ENCODE measurements at places on chromosomes 3 and 15.

GRCh38 chr15:77042245-77042919, 28.5 kb downstream of the TSPAN3 start:
- no peak for DNase-seq

DNA sequence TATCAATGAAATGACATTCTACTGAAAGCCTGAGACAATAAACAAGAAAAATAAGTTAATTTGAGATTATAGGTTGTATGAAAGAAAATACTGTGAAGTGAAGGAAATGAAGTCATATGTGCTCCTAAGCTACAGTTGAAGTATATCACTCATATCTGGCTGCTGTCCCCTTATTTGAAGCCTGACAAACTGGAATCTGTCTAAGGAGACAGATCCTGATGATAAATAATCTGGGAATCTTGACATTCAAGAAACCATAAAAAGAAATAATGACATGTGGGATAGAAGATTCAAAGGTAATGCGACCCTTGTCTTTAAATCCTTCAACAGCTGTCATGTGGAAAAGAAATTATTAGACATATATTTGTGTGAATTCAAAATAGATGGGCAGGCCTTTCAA, 424.5 kb upstream of the LMCD1 start:
- DNase-seq = no peak

DNA sequence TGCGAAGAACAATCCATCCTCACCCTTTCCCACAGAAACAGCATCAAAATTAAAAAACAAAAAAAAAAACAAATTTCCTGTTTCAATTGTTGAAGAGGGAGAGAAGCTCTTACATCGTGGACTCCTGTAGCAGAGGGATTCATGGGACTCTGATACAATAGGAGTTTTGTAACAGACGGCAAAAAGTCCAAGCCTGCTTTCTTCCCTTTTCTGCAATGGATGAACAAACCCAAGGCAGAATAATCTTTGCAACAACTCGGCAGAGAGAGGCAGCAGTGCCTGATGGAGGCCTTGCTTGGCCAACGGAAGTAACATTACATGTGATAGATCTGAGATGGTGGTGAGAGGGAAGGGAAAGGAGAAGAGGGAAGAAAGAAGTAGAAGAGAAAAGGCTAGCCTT, 26.9 kb downstream of the CCR4 start:
- DNase-seq = no peak

DNA sequence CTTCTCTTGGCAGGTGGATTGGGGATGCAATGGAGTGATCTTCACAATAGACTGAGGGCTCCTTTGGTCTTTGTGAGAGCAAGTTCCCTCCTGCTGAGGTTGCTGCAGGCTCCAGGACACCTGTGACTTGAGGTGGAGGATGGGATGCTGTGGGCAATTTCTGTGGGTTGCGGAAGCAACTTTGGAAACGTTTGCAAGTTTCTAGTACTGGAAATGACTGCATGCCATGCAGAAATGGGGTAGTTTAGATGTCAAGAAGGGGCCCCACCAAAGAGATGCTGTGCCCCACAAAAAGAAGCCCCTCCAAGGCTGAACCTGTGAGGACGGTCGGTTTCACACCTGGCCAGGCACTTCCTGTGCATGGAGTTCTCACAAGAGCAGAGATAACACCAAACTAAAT, 80.4 kb upstream of the XCR1 start:
- DNase-seq = no peak

DNA sequence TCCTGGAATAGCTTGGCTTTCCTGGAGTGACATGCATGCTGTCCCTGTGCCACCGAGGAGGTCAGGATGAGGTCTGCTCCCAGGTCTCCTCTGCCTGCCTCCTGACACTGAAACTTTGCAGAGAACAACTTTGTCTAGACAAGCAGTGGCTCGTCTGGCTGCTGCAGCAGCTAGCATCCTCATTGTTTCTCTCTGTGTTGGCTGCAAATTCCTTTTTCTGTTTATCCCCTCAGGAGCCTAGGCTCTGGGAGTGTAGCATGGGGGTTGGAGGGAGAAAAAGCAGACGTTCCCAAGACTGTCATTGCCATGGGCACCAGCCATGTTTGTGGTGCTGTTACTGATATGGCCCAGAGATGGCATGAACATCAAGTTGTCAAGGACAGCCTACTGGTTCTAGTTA, 208.7 kb upstream of the LRIG1 start:
- DNase-seq = no peak

DNA sequence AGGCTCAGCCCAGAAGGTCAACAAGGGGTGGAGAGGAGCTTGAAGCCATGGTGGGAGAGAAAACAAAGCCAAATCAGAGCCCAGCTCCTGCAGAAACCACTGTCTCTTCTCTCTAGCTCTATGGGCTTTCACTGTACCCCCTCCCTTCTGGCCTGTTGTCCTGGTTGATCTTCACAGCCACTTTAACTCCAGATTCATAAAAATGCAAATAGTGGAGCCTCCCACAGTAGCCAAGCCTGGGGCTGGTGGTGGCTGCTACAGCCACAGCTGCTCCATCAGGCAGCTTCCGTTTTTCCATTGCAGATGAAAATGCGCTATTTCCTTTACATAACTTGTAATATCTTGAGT, 20.7 kb upstream of the CAV3 start:
- peak; percentile 28 for DNase-seq

GRCh38 chr3:126577261-126577660, 18.5 kb upstream of the C3orf22 start:
- DNase-seq = peak; percentile 20

DNA sequence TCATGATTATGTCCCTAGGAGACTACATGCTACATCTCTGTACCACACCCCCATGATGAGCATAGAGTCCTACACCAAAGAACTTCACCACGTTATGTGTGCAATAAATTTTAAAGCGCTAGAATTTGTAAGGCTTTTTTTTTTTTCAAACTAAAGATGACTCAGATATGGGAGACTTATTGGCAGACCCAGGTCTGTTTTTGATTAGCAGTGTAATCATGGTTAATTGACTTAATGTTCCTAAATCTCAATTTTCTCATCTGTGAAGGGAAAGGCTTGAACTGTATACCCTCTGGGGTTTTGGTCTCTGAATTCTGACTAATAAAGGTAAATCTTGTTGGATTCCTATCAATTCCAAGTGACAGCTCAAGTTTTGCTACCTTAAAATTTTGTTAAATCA, 26.4 kb downstream of the ABI3BP start:
- no peak for DNase-seq

DNA sequence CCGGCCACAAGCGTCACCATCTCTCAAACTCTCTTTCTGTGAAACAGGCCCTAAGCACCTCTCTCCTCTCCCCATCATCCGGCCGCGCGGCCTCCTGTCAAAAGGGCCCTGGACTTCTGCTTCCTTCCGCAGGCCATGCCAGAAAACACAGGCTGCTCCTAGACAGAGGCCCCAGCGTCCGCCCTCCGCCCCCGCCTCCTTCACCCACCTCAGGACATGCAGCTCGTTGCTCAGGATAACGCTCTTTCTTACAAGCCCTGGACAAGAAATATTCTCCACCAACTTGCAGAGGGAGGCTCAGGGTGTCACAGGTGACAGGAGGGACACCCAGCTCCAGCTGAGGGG, 212.0 kb downstream of the XXYLT1 start:
- DNase-seq = no peak

DNA sequence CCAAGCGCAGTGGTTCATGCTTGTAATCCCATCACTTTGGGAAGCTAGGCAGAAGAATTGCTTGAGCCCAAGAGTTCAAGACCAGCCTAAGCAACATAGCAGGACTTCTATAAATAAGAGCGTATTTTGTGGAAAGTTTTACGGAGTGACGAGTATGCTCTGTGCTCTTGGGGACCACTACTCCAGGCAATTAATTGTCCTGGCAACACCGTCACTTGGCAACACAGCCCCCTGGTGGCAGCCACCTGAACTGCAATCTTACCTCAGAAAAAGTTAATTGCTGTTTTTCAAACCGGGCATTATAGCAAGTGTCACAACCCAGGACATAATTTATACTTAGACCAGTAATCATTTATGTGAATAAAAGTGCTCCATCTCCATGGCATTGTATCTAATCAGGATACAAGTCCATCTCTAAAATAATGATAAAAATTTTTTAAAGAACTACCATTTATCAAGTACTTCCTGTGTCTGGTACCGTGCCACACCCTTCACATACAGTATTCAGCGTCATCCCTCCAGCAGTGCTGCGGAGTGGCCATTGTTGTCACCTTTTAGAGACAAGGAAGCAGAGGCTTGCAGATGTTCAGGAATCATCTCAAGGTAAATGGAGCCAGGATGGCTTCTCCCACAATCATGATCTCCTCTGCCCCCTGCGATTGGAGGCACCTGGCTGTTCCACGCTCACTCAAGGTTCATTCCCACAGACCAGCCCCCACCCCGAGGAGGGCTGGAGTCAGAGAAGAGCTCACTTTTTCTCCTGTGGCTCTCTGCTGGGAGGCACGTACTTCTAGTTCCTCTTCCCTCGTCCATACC, 34.5 kb downstream of the PLA2G4D start:
- DNase-seq = peak; percentile 63

- no peak for DNase-seq
Observed at GRCh38 chr3:105032541-105032940, 334.2 kb upstream of the ALCAM start.

DNA sequence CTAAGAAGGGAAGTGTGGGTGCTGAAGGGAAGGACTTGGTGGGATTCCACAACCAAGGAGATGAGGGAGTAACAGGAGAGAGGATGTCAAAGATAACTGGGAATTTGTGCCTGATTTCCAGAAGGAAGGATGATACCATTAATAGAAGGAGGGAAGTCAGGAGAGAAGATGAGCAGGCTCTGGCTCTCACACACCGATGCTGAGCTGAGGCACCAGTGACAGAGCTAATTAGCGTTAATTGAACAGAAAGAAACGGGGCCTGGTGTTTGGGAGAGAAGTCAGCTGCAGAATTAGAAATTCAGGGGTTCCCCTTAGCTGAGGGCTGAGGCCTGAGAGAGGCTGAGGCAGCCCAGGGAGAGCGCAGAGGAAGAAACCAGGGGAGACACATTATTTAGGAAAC, 11.9 kb upstream of the PDIA5 start:
- no peak for DNase-seq

DNA sequence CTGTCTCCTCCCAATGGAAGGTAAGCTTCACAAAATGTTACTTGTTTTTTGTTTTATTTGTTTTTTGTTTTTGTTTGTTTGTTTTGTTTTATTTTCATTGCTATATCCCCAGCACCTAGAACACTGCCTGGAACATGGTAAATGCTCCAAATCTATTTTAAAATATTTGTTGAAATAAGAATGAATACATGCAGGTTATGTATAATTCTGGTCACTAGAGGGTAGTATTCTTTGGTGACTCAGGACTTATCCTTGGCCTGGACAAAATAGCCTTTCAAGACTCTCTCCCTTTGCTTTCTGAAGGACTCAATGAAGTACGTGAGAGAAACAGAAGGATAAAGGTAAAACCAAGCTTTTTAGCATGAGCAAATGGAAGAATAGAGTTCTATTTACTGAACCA, 46.9 kb upstream of the PPP2R3A start:
- DNase-seq = peak; percentile 17

DNA sequence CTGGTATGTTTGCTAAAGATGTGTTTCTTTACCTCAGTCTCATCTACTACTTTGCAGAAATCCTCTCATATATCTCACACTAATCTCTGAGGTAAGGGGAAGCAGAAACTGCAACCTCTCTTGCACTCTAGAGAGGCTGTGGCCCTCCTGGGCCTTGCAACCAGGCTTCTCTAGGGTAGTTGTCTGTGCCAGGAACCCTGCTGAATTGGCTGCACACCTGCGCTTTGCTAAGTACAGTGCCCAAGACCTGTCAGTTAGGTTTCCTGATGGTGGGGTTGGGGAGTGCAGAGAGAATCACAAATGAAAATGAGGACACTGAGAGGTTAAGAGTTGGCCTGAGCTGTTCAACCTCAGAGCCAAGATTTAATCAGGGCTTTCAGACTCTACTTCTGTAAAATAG, 117.2 kb upstream of the PLXNA1 start:
- no peak for DNase-seq

DNA sequence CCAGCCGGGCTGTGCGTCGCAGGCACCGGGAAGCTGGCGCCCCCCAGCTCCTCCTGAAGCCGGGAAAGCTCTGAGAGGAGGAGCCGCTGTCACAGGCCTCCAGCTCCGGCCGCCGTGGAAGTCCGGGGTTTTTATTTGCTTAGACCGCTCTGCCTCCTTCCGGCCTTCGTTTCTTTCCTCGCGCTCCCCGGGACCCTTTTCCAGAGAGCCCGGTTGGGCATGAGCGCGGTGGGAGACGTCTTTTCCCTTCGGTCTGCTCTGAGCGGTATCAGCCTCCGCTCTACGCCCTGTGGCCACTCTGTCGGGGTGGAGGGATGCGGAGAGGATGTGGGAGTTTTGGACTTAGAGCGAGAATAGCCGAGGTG, 559 bp downstream of the SENP5 start:
- no peak for DNase-seq

- DNase-seq = no peak
Observed at GRCh38 chr3:149809699-149810098, 3.3 kb upstream of the RNF13 start.

DNA sequence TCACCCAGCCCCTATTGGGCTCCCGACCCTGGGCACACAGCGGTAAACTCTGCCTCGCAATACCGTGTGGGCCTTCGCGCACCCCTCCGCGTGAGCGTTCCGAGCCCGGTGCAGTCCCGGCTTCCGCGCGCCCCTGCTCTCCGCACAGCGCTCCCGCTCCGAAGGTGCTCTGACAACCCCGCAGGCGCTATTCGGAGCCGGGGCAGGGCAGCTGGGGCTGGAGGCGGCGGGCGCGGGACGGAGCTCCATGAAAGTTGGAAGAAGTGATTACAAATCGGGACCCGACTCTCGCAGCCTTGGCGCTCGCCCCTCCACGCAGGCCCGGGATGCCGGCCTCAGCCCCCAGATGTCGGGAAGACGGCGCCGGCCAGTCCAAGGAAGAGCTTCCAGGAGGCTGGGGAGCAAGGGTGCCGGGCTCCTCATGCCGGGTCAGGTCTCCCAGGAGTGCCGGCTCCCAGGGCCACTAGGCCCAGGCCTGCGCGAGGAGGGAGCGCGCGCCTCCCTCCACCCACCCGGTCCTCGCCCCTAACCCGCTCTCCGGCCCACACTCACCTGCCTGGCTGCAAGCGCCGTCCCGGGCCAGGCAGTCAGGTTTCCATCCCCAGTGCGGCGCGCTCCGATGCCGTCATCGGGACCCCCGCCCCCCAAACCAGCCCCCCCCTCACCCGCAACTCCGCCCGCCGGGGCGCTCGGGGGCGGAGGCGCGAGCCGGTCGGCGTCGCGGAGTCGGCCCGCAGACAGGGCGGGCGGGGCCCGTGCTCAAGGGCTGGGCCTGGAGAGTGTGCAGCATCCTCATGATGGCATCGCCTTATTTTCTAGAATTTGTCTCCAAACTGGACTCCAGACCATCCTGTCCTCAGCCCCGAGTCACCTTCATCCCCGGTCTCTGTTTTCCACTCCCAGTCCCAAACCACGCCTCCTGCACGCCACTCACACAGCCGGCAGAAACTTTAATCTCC, at the start of gene KIF7:
Gene KIF7, minus strand, starts transcription at position 621 of the 959 bp plus-strand sequence. CDS start 2,537 bp downstream, outside the sequence.
- DNase-seq = peak; percentile 91

- DNase-seq = no peak
Observed at GRCh38 chr3:5020242-5020722, 41.0 kb downstream of the BHLHE40 start.
